ENCODE measurements at places on chromosomes 7 and 10.

DNA sequence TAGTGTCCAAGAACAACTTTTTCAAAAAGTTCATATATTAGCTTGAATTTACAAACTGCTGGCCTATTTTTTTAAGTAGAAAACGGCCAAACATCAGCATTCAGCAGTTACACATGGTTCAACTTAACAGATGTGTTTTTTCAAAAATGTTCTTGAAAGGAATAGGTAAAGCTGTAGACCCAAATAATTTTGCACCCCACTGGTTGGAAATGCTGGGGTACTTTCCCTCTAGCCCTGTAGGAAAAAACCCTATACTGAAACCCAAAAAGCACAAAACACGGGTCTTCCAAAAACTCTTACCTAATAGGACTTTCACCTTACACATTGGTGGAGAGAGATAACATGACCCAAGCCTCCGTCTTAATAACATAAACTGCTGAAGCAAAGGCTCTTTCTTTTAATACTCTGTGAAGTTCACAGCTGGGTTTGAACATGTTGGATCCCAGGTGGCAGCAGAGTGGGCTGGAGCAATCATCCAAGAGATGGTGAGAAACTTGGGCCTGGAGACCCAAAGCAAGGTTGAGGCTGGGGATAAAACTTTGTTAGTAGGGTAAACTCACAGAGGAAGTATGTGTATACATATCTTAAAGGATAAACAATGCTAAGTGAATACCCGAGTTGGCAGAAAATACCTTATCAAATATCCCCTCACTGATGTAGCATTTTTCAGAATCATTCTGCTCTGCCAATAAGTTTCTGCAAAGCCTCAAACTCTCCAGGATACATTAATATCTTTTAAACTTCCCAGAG lies 629 bp upstream of the DNAJC9 start:
- DNase-seq = no peak

GRCh38 chr7:34747176-34747781 lies 89.3 kb downstream of the NPSR1 start:
- no peak for DNase-seq

GRCh38 chr7:114182837-114183236 lies 231.8 kb upstream of the FOXP2 start:
- no peak for DNase-seq

GRCh38 chr10:87659571-87660483 lies at the start of gene PAPSS2:
Gene PAPSS2 (plus strand): TSS chr10:87659878. CDS start chr10:87659982, 104 bp downstream.
- DNase-seq = no peak

DNA sequence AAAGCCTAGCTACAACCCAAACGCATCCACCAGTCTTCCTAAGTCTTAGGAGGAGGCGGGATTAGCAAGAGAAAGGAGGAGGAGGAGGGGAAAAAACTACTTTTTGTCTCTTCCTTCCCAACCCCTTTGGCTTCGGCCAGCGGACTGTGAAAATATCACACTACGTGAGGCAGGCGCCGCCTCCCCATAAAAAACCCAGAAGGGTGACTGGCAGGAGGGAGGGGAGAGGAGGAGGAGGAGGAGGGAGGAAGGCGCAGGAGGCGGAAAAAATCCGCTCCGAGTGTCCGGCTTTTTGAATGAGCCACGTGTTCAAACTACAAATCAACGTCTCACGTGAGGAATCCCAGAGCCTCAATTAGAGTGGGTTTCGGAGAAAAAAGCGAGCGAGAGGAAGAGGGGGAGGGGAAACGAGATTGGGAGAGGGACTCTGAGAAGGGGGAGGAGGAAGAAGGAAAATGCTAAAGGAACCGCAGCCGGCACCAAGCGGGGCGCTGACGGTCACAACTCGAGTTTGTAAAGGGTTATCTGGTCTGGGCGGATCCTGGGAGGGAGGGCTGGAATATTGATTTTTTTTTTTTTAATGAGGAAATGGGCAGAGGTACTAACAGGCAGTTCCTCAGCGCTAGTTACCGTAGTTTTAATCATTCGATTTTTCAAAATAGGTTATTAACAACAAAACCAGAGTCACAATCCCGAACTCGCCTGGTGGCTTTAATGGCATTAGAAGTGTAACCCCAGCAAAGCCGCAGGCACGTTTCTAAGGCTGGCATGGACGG lies at the start of gene IGF2BP3:
IGF2BP3 (minus strand) TSS at position 162 of the 776 bp plus-strand sequence. CDS start 381 bp downstream, outside the sequence.
- DNase-seq = no peak

GRCh38 chr10:5532307-5532605 lies 7.5 kb downstream of the CALML3 start:
- no peak for DNase-seq

DNA sequence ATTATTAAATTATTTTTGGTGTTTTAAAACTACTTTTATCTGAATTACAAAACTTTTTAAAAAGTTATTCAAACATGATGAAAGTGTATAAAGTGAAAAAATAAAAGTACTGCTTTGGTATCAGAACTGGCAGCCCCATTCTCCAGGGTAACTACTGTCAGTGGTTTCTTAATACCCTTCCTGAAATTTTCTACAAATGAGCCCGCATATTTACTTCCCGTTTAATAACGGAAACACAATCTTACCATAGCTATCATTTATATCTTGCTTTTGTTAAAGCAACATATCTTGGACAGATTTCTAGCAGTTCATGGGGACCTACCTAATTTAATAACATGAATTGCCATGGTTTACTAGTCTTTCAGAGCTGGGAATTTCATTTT lies 249.9 kb downstream of the RNLS start:
- DNase-seq = no peak

Data from activated CD8-positive, alpha-beta memory T cell treated with anti-CD3 and anti-CD28 coated beads for 1 hour (primary cell).